ENCODE measurements at places on chromosomes 4 and X. TPM values are rescaled to one million over a fixed set of nuclear protein-coding genes. Genes with fewer than 3 reads are reported as not detected.

DNA sequence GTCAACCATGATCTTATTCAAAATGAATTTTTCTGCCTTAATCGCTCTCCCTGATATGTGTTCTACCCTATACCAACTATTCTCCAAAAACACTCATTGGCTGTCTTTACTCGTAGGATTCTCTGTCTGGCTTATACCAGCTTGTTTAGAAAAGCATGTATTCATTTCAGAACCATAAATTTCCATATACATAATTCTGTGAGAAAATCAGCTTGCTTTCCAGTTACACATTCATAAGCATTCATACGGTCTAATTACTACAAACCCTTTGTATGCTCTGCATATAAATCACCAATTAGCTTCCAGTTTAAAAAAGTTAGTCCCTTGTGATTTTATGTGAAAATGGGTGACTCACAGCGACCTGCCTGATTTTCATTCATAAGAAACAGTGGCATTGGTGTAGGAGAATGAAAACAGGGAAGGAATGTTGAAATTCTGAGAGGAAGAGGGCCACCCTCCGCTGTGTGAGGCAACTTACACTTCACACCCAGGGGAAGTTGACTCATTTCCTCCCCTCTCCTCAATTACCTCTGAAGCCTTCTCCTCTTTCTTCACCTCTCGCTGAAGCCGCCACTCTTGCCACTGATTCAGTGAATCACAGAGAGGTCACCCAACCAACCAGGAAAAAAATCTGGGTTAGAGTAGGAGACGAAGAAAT, 63.3 kb downstream of the MEPE start:
- peak; percentile 3 for DNase-seq

GRCh38 chrX:41148553-41148952, 63.3 kb downstream of the USP9X start:
- peak; percentile 84 for DNase-seq

- no peak for DNase-seq
Measured at GRCh38 chrX:94695910-94696309, 1021.9 kb downstream of the FAM133A start.

- DNase-seq = peak; percentile 51
Measured at GRCh38 chr4:19298998-19299397, 952.7 kb upstream of the SLIT2 start.

DNA sequence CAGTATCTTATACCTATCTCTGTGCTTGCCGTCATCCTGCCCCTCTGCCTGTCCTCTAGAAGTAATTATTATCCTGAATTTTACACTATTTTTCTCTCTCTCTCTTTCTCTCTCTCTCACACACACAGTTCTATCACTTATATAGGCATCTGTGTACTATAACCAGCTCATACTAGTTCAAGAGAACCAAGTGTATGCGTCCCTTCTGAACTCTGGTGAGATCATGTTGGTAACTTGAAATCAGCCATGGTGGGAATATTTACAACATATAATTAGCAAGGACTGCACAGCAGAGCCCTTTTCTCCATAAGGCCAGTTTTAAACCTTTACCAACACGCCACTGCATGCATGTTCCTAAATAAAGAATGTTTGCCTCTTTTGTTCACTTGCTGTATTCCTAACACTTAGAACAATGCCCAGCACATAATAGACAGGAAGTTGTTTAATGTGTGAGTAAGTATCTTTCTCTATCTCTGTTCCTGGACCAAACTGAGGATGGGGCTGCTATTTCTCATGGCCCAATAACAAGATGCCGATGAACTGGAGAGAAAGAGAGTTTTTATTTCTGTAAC, 51.1 kb upstream of the IL21 start:
- DNase-seq = no peak

Gene CLNK
- total RNA-seq = not detected

Gene SYNPO2
- 1.7 TPM for total RNA-seq

DNA sequence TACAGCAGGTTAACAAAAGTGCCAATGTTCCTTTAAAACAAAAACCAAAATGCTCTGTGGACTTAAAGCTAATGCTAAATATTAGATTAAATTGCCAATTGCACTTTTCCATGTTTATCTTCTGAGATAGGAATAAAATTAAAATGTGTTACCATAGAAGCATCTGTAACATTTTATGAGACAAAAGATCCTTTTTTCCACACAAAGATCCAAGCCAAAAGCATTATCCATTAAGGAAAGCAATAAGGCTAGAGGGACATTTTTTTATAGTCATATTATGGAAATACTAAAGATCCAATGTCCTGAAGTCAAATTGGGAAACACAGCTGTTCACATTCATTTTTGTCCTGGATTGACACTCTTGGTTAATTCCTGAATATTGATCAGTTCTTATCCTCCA, 73.6 kb downstream of the PALLD start:
- DNase-seq = no peak

- no peak for DNase-seq
Measured at GRCh38 chr4:138766332-138766731, 249.2 kb upstream of the NOCT start.

DNA sequence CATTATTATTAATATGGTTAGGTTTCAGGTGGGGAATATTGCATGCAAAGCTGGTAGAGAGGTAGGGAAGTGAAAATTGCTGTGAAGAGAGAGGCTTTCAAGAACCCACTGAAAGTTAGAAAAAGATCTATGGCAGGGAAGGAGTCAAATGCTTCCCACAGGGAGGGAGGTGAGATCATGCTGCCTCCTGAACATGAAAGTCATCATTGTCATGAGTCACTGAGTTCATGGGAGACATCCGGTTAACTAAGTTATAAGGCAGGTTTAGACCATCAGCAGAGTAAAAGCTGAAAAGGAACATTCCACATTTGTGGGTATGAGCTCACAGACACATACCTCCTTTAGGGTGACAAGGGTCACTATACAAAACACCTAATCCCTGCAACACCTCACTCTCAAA, 16.2 kb downstream of the GATB start:
- peak; percentile 97 for DNase-seq

GRCh38 chrX:130285069-130285620, 16.4 kb upstream of the ZNF280C start:
- no peak for DNase-seq

DNA sequence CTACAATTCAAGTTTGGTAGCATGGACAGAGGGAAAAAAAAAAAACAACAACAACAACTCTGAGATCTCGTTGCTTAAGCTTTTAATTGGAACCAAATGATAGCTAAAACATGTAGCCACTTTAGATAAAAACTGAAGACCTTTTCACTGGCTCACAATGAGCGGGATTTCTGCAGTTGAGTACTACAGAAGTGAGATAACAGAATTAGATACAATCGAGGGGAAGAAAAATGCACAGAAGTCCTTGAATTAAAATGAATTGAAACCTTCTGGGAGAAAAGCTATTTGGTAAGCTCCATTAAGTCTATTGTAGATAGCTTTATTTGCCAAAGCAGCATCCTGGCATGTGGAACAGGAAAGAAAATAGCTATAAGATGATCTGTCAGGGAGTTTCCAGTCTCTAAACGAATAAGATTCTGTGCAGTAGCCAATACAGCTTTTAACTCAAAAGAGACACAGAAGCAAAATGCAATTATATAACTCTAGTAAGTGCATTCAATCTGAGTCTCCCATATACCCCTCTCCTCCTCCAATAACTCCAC, 248.5 kb downstream of the ENOX2 start:
- DNase-seq = peak; percentile 43

DNA sequence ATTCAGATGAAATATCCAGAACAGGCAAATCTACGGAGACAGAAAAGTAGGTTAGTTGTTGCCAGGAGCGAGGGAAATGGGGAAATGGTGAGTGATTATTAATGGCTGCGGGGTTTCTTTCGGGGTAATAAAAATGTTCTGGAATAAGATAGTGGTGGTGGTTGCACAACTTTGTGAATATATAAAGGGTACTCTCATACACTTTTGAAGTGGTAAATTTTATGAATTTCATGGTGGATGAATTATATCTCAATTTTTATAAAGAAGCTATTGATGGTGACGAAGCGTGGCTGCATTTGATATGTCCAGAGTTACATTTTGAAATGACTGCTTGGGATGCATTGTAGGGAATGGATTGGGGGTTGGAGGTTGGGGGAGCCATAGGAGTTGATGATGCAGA, 16.3 kb downstream of the FAM47E start:
- no peak for DNase-seq

DNA sequence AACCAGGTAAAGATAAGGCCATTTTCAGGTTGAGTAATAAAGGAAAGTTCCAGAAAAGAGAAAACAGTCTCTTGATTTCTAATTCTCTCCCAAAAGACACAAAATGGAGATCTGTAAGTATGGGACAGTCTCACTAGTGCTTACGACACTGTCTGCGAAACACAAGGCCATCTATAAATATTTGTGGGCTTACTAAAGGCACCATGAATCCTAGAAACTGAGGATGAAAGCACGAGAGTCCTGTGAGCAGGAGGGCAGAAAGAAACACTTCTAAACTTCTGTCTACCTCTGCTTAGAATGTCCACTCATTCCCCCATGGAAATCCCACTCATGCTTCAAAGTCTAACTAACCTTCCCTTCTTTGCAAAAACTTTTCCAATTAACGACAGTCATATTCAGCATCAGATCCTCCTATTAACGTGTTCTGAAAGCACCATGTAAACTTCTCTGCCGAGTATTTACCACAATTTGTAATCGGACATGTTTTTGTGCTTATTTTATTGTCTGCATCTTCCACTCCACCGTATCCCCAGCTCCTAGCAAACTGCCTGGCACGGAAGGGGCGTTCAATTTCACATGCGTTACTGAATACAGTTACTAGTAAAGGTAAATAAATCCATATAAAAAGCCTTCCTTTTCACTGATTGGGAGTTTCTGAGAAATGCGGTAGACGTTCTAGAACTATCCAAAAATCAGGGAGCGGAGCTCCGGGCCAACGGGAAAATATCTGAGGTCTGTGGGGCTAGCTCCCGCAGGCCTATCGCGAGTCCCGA, 665 bp downstream of the PSMD10 start:
- DNase-seq = peak; percentile 44

GRCh38 chr4:142574306-142574705, 271.8 kb downstream of the INPP4B start:
- no peak for DNase-seq

DNA sequence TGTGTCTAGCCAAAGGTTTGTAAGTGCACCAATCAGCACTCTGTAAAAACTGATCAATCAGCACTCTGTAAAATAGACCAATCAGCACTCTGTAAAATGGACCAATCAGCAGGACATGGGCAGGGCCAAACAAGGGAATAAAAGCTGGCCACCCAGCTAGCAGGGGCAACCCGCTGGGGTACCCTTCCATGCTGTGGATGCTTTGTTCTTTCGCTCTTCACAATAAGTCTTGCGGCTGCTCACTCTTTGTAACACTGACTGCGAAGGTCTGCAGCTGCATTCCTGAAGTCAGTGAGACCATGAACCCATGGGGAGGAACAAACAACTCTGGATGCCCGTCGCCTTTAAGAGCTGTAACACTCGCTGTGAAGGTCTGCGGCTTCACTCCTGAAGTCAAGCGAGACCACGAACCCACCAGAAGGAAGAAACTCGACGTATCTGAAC, 14.3 kb downstream of the HNRNPDL start:
- no peak for DNase-seq

Gene GRID2
- total RNA-seq = not detected

Gene FAM47A
- total RNA-seq = not detected

- DNase-seq = no peak
Measured at GRCh38 chr4:66972087-66972486, 573.2 kb downstream of the CENPC start.

DNA sequence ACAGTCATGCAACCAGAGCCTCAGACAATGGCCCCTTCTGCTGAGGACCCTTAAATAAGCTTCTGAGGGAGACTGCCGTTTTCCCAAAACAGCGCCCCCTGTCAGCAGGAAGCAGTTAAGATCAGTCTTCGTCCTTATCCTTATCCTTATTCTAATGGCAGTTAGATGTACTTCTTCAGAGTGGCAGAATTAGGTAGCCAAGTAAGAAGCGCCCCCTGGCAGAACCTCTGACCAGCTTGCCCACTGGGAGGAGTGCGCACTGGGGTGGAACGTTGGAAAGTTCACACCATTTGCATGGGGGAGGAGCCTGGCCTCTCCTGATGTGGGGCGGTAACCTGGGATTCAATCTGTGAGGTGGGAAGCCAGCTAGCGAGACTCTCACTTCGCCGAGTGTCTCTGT, 133.6 kb upstream of the QRFPR start:
- no peak for DNase-seq

Gene ZCCHC18
- 0.36 TPM for total RNA-seq

GRCh38 chr4:38610966-38611431, 53.0 kb upstream of the KLF3 start:
- DNase-seq = no peak

GRCh38 chr4:167893531-167893930, 198.8 kb upstream of the ANXA10 start:
- DNase-seq = no peak

DNA sequence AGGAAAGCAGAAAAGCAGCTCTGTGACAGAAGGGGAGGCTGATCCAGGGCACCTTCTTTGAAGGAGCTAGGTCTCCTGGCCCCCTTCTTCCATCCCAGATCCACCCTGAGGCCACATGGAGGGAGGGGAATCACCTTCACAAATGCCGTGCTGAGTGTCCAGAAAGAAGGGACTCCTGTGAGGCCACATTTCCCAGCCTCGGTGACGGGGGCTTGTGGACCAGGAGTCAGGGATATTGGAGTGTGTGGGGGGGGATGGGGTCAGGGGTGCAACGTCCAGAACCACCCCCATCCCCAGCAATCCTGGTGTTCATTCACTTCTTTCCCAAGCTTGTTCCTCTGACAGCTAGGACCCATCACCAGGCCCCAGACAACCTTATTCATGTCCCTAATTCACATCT, 4.7 kb downstream of the TIMM17B start:
- DNase-seq = no peak

- DNase-seq = no peak
Measured at GRCh38 chr4:66300336-66300934, 630.1 kb upstream of the EPHA5 start.

- no peak for DNase-seq
Measured at GRCh38 chr4:2812612-2813354, 19.9 kb downstream of the SH3BP2 start.

DNA sequence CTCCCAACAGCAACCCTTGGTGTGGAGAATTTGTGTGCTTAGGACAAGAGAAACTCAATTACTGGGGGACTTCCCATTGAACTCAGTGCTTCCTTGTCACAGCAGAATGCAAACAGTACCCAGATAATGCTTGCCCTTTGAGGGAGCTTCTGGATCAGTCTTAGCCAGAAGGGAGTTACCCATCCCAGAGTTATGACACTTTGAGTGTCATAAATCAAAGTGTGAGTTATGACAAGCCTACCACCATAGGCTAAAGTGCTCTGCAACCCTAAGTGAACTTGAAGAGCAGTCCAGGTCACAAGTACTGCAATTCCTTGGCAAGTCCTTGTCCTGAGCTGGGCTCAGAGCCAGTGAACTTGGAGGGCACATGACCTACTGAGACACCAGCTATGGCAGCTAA, 1513.9 kb upstream of the PCDH10 start:
- no peak for DNase-seq

Gene OTUD5
- total RNA-seq = 30.6 TPM

Gene PLXNB3
- total RNA-seq = 0.36 TPM

DNA sequence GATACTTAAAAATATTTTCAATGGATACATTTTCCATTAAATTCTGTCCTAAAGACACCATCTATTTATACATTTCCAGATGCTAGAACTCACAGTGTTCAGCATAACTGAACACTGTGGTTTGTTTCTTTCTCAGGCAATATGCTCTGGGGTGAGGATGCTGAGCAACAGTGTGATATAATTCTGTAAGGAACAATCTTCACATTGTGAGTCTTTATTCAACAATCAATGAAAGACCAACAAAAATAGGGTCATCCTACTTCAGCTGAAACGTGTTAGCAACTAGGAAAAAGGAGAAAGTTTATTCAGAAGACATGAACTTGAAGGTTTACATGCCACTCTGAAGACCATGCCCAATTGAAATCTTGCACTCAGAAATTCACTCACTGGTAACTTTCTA, 284.8 kb downstream of the UNC5C start:
- DNase-seq = no peak

- DNase-seq = no peak
Measured at GRCh38 chrX:10798041-10798440, 177.7 kb upstream of the MID1 start.
